ENCODE measurements at places on chromosomes 13 and 19.

- DNase-seq: no peak
These were observed 1.7 kb upstream of the ZNF865 start for GRCh38 chr19:55603581-55604292.

DNA sequence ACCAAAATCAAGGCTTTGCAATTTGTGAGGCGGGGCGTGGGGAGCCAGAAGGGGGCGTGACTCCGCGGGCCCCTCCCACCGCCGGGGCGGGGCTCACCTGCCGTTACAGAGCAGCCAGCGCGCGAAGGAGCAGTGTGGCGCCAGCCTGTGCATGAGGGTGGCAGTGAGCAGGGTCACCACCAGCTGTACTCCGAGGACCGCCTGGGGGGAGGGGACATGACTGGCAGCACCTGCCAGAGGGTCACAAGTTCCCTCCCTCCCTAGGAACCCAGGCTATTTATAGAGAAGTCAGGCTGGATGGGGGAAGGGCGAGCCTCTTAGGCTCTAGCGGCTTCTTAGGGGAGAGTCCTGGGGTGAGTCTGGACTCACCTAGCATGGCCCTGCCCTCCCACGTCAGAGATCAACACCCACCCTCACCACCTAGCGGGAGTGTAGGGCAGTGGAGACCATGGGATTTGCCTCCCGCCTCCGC lies 3.6 kb downstream of the TMEM161A start:
- DNase-seq: no peak

GRCh38 chr19:28920269-28921066 lies 292.5 kb downstream of the UQCRFS1 start:
- no peak for DNase-seq

DNA sequence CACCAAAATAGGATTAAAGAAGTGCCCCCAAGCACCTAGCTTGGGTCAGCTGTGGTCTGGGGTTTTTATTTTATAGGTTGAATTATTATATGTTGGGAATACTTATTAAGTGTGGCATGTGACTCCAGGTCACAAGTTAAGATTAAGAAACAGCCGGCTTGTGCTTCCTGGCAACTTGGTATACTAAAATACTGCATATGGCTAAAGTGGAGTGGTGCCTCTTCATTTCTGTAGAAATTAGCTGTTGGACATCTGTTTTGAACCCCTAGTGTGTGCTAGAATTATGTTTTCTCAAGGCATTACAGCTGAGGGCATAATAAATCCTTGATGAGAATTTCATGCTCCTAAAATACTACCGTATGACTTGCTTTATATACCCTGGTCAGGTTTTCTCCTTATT lies 286.6 kb downstream of the SHISA2 start:
- DNase-seq: no peak

DNA sequence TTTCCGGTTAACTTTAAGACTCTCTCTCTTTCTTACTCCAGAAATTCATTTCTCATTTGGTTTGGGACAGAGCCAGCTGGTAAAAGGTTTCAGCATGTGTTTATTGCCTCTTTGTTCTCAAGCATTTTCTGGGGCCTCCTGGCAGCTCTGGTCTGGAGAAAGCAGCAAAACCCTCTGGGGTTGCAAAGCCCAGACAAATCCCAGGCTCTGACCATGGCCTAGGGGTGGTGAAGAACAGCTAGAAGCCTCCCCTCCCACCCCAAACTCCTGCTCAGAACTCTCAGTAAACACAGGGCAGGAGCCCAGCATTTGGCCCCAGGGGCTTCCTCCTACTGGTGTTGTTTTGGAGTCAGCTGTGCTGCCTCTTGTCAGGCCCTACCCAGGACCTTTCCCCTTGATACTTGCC lies 124.2 kb upstream of the SERP2 start:
- no peak for DNase-seq

DNA sequence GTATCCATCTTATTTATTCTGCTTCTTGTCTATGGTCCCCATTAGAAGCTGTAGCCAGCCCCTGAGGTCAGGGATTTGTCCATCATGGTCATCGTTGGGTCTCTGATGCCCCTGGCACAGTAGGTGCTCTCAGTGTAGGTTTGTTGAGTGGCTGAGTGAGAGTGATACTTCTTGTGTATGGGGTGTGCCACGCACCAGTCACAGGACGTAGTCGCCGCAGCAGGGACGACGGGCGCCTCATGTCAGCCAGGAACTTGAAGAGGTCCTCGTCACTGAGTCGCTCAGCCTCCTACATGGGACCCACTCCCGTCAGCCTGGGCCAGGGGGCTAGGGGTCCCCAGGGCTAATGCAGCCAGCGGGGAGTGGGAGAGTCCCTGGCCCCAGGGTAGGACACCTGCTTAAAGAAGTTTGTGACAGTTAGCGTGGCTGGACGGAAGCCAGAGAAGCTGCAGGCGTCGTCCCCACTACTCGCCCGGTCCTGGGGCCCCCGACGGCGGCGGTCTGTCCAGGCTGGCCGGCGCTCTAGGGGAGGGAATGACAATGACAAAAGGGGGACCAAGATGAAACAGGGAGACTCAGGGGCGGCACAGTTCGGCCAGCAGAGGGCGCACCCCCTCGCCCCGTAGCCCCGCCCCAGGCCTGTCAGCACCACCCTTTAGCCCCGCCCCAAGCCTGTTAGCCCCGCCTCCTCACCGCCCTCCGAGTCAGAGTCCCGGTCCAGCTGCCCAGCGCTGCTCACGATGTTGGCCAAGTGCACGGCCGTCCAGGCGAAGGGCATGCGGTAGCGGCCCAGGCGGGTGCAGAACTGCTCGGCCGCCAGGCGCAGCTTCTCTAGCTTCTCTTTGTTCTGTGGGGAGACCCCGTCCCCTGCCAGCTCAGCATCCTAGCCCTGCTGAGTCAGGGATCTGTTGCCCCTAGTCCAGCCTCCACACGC lies 3.7 kb downstream of the ANGPTL8 start:
- peak; percentile 77 for DNase-seq

GRCh38 chr19:2287585-2288337 lies 5.8 kb upstream of the PEAK3 start:
- no peak for DNase-seq

DNA sequence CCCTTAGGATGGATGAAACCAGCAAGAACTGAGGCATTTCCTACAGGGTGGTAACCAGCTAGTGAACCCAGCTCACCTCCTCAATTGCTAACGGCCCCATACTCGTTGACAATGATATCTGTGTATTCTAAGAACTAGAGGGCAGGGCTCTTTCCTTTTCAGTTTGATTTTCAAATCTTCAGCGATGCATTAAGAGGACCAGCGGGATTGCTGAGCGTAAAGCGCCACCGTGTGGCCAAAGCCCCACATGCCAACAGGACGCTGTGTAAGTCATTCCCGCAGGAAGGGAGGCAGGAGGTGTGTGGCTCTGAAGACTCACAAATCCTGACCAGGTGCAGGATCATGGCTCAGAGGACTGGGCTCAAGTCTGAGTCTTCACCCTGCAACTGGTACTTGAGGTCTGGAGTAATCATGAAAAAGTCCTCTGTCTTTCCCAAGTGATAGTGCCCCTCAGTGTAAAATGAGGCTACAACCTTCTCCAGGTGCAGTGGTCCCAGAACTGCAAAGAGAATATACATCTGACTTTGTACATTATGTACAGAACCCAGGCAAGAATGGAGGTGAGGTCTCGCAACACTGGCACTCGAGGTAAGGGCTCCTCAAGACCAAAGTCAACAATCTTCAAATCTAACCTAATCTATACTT lies 40.9 kb downstream of the C13orf42 start:
- DNase-seq: peak; percentile 44

GRCh38 chr13:66915596-66916185 lies 314.4 kb downstream of the PCDH9 start:
- no peak for DNase-seq

- peak; percentile 47 for DNase-seq
These were observed at the start of gene AKT2 for GRCh38 chr19:40284501-40285352. TSS of gene AKT2 (minus strand) at chr19:40285345. CDS start at chr19:40265267, 20,078 bp downstream.

DNA sequence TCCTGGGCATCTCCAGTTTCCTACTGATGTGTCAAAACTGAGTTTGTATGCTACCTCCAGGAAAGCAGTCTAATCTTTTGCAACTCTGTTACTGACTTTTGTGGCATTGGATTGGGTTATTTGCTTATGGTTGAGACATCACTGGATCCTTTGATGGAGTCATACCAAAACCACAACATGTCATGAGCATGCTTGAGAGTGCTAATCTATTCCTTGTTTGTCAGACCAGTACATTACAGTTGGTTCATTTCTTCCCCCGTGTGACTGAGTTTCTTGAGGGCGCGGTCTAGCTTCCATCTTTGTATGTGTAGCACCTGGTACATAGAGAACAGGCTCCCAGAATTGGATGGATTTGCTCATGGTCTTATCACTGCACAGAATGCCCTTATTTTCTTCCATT lies 43.2 kb downstream of the SUGT1 start:
- DNase-seq: no peak

DNA sequence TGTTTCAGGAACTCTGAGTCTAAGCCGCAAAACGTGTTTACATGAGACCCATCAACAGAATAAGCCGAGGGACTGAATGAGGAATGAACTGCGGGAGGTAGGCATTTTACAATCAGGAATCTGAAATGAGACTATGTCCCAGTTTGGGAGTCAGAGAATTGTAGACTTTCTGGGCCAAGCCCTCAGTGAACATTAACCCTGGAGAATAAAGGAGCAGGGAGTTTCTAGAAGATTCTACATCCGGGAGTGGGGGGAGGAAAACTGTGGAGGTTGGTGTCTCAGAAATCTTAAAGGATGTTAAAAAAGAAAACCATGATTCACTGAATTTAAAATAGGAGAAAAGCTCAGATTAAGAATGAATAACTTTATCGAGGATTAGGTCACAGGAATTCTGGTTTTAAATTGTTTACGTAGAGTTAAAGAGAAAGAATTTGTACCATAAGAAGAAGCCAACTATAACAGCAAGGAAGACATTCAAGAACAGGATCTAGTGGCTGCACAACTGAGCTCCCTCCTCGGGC lies 18.5 kb downstream of the RFX2 start:
- DNase-seq: no peak

DNA sequence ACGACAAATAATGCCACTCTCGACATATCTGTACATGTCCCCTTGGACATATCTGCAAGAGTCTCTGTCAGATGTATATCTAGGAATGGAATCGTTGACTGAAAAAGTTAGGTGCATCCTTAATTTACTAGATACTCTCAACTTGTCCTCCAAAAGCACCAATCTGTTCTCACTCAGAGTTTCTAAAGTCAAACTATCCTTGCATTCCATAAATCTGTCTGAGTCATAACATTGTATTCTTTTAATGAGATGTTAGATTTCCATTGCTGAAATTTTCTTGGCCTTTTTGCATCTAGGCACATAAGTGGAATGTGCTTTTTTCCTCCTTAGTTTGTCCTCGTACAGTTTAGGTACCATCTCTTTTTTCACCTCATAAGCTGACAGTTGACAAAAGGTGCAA lies 139.8 kb downstream of the PTPRS start:
- no peak for DNase-seq

GRCh38 chr19:41456342-41456918 lies 13.5 kb downstream of the ERICH4 start:
- no peak for DNase-seq

GRCh38 chr13:40671956-40672764 lies 5.7 kb upstream of the FOXO1 start:
- no peak for DNase-seq

GRCh38 chr13:95485518-95486144 lies 66.9 kb upstream of the CLDN10 start:
- no peak for DNase-seq

GRCh38 chr13:62033934-62034333 lies 618.3 kb upstream of the PCDH20 start:
- no peak for DNase-seq

DNA sequence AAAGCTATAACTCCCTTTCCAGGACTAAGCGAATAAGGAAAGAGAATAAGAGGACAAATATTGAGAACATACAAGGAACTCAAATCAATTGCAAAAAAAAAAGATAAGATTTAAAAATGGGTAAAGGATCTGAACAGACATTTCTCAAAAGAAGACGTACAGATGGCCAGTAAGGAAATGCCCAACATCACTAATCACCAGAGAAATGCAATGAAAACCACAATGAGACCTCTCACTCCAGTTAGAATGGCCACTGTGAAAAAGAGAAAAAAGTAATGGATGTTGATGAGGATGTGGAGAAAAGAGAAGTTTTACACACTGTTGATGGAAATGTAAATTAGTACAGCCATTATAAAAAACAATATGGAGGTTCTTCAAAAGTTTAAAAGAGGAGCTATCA lies 63.8 kb downstream of the VWA8 start:
- DNase-seq: no peak

- no peak for DNase-seq
These were observed 4.4 kb upstream of the FCER2 start for GRCh38 chr19:7706188-7706954.

DNA sequence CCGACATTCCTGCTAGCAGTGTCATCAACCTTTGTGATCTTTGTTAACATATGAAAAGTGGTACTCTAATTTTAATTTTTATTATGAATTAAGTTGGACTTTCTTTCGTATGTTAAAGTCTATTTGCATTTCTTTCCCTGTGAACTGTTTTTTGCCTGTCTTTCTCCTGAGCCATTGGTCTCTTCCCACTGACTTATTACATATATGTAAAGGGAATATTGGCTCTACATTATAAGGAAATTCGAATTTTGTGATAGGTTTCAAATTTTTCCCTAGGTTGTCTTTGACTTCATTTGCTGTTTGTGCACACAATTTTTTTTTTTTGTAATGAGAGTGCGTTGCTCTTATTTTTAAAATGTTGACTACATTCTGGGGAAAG lies 442 bp upstream of the CDC16 start:
- no peak for DNase-seq

DNA sequence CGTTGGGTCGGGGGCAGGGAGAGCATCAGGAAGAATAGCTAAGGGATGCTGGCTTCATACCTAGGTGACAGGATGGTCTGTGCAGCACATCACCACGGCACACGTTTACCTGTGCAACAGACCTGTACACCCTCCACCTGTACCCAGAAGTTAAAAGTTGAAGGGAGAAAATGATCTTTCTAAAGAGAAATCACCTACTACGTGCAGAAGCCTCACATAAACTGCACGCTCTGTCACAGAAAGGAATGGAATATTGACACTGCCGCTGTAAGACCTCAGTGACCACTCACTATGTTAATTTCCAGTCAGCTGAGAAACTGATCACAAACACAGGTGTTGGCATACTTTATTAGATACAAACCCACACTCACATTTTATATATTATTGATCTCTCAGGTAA lies 26.8 kb downstream of the LAMP1 start:
- no peak for DNase-seq
